OCI-LY7 (cell line): ENCODE measurements at places on chromosomes 7 and 10. TPM values are rescaled to one million over a fixed set of nuclear protein-coding genes. Genes with fewer than 3 reads are reported as not detected.

DNA sequence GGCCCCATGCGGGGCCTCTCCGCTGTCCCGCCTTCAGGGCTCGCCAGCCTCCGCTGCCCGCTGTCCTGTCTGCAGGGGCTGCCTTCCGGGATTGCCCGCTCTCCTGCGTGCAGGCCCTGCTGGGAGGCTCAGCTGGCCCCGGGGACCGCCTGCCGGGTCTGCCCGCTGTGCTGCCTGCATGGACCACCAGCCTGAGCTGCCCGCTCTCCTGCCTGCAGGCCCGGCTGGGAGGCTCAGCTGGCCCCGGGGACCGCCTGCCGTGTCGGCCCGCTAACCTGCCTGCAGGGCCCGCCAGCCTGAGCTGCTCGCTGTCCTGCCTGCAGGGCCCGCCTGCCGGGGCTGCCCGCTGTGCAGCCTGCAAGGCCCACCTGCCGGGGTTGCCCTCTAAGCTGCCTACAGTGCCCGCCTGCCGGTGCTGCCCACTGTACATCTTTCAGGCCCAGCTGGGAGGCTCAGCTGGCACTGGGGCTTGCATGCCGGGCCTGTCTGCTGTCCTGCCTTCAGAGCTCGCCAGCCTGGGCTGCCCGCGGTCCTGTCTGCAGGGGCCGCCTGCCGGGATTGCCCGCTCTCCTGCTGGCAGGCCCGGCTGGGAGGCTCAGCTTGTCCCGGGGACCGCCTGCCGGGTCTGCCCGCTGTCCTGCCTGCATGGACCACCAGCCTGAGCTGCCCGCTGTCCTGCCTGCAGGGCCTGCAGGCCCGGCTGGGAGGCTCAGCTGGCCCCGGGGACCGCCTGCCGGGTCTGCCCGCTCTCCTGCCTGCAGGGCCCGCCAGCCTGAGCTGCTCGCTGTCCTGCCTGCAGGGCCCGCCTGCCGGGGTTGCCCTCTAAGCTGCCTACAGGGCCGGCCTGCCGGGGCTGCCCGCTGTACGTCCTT is 165.1 kb downstream of the GLRX3 start:
- DNase-seq, result no peak

Gene DNAJC12
- total RNA-seq, result 18.9 and 19.4 TPM in 2 replicates

DNA sequence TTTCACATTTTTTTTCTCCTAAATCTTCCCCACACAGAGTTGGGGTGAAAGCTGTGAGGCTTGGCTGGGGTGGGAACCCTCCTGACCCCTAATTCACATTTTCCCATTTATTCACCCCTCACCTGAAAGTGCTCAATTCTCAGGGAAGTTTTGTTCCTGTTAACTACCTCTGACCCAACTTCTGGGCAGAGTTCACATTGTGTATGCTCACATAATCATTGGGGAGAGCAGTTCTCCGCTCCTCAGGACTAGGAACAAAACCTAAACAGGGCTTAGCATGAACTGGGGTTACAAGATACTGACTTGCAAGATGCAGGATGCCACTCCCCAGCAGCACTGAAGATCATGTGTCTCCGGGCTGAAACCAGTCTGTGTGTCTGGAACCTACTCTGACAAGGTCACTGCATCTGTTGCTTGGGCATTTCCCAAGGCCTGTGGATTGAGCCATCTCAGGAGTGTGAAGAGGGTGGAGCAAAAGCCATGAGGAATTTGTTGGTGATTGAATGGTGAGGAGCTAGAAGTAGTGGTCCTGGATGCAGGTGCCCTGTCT is 258.1 kb upstream of the IGFBP3 start:
- DNase-seq, result no peak

DNA sequence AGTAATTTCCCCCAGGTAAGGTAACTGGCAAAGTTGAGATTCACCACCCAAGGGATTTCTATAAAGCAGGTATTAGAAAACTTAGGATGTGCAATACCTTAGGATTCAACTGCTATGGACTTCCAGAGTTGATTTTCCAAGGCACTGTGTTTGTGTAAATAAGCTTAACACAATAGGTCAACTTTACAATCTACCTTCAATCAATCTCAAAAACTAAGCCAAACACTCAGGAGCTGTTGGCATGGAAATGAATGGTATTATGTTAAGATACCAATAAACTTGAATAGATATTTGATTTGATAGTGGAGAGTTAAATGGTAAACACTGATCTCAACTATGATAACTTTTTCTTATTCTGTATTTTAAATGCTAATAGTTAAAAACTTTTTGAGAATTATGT is 762 bp upstream of the SEMA3E start:
- no peak for DNase-seq

GRCh38 chr10:105025092-105025491 is 384.0 kb downstream of the SORCS3 start:
- DNase-seq, result no peak

GRCh38 chr10:120657371-120657770 is 193.8 kb upstream of the WDR11 start:
- no peak for DNase-seq

- no peak for DNase-seq
These were observed 121.3 kb downstream of the ADCY1 start for GRCh38 chr7:45695249-45695995.

GRCh38 chr7:148264933-148265557 is 325.5 kb upstream of the C7orf33 start:
- peak; percentile 56 for DNase-seq

- DNase-seq, result no peak
These were observed 127.0 kb upstream of the JCAD start for GRCh38 chr10:30186371-30186875.

DNA sequence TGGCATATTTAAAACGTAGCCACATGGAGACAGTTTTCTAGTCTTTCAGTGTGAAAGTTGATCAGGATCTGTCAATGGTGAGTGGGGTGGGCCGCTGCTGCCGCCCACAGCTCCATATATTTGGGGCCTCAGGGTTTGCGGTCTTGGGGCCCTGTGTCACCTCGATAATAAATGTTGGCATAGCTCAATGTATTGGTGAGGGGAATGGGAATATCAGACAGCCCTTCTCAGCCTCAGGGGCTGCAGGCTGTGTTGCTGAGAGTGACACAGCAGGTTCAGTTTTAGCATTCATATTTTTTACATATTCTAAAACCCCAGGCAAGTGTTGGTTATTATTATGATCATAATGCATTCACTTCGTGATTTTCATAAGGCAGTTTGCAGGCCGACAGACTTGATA is 5.3 kb downstream of the CDH23 start:
- no peak for DNase-seq

Gene HECTD2
- 0.68 and 0.78 TPM in 2 replicates for total RNA-seq

DNA sequence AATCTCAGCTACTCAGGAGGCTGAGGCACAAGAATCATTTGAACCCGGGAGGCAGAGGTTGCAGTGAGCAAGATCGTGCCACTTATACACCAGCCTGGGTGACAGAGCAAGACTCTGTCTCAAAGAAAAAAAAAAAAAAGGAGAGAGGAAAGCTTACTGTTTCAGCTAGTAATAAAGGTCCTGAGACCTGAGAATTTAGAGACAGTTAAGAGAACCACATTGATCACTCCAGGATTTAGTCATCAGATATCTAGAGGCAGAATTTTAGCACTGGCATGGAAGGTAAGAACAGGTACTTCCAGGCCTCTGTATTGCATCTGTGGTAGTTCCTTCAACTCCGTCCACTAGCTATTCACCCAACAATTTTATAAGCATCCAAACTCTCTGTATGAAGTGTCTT is 7.8 kb downstream of the COG5 start:
- DNase-seq, result no peak

Gene OR2A7
- total RNA-seq, result not detected in 2 replicates

DNA sequence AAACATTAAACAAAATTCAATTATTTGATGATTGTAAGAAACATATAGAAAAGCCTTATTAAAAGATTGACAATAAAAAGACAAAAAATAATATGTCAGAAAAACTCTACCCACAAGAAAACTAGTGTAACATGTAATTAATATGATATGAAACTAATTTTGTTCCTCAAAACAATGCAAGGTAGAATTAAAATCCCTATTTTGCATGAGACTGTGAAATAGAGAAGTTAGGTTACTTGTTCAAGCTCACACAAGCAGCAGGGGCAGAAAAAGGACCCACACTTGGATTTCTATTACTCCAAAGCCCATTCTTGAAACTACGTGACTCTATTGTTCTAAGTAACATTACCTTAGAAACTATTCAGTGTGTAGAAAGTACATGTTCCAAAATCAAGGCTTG is 96.4 kb downstream of the KCNMA1 start:
- DNase-seq, result no peak

- no peak for DNase-seq
These were observed 73.6 kb downstream of the AGK start for GRCh38 chr7:141624763-141625162.

Gene CC2D2B
- total RNA-seq, result 0.41 TPM in 1 of 2 replicates, not detected in the other

DNA sequence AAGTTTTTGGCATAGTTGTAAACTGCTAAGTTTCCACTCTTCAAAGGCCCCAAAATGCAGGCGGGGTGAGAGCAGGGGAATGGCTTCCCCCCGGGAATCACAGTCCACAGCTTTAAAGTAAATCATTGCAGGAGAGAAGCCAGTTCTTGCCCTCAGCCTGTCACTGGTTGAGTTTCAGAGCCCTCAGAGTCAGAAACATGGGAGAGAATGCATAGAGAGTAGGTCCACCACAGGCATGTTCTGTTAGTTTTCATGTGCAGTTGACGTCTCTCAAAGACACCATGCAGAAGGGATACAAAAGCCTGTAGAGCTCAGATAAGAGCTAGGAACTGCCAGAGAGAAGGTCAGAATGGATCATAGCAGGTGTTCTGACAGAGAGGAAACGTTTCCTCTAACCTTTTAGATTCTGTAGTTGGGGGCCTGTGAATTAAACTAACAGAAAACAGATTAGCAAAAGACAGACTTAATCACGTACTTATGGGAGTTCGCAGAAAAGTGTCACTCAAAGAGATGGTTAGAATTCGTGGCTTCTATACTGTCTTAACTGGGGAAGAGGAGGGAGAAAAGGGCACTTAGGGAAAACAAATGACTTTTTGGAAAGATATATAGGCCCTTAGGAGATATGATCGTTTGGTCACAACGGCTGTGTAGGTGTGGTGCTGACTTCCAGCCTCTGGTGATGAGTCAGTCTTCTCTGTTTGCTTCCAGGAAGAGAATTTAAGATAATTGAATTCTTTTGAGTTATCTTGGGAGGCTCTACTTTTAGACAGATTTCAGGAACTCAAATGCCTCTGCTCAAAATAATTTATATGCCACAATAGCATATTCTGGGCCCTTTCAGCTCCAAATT is 48.0 kb upstream of the MSRB2 start:
- no peak for DNase-seq

Gene NEUROD6
- not detected in 2 replicates for total RNA-seq

Gene CALD1
- 0.49 TPM in 1 of 2 replicates, not detected in the other for total RNA-seq

Gene PNLIPRP3
- total RNA-seq, result not detected in 2 replicates

Gene TSPAN14
- 33.4 and 33.6 TPM in 2 replicates for total RNA-seq

DNA sequence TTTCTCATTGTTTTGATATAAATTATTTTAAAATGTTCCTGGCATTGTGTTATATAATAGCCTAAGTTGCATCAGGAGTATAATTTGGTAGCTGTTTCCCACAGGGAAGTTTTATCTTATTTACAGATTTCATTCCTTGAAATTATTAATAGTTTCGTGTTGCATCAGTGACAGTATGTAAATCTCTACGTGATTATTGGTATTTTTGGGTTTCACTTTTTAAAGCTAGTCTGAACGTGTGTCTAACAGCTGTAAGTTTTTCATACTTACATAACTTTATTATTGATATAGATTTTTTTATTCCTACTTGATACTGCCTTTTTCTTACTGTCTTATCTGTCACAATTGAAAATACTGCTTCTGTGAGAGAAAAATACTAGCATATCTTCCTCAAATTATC is 167.9 kb downstream of the PHF14 start:
- no peak for DNase-seq

DNA sequence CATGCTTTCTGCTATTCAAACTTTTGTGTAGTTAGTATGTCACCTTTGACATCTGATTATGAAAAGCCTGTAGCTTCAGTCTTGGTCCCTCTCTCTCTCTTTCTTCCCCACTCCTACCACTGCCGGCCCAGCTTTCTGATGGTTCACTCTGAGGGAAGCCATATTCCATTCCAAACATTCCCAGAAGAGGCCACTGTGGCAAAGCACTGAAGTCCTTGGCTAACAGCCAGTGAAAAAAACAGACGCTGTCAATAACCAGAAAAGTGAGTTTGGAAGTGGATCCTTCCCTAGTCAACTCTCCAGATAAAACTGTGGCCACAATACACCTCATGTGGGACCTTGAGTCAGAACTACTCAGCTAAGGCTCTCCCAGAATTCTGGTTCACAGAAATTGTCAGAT is 950.7 kb upstream of the PHF14 start:
- DNase-seq, result no peak

Gene MRPS33
- 71.9 and 78.2 TPM in 2 replicates for total RNA-seq

Gene ELFN1
- total RNA-seq, result not detected in 2 replicates

DNA sequence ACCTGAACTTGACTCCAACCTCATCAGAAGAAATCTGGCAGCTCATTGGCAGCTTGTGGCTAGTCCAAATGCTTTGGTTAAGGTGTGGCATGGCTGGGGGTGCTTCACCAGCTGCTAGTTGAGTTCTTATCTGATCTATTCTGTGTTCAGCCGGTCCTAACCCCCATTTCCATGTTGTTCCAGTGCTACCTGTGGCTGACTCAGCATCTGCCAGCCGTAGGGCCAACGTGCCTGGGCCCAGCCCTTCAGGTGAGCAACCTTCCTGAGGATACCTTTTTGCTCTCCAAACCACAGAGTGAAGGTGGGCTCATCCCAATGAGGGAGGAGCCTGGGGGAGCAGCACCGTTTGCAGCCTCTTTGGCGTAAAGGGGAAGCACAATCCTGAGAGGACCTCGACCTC is 46.8 kb upstream of the C10orf120 start:
- DNase-seq, result no peak

DNA sequence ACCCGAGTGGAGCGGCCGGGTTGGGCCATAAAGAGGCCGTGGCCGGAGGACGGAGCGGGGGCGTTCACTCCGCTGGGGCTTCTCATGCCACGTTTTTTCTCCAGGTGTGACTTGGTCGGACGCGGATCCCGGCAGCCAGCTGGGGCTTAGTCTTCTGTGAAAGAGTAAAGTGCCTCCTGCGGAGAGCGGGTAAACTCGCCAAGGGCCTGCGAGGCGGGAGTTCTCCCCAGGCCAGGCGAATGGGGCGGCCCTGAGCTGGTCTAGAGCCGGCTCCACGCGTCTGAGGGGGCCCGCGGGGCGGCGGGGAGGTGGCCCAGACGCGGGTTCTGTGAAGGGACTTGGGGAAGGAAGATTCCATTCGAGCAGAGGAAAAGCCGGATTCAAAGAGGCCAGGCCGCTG is 86.3 kb upstream of the VIPR2 start:
- DNase-seq, result no peak

GRCh38 chr10:43355749-43356371 is 15.6 kb upstream of the FXYD4 start:
- DNase-seq, result no peak

Gene HTR7
- total RNA-seq, result 0.10 TPM in 1 of 2 replicates, not detected in the other
